Stimulated activated CD4-positive, alpha-beta T cell treated with anti-CD3 and anti-CD28 coated beads, Interleukin-2, amount 100 ng/mL, for 4 hours (primary cell): ENCODE measurements at places on chromosomes 3 and 15.

GRCh38 chr3:100836661-100837060, 127.4 kb downstream of the TFG start:
- no peak for DNase-seq

DNA sequence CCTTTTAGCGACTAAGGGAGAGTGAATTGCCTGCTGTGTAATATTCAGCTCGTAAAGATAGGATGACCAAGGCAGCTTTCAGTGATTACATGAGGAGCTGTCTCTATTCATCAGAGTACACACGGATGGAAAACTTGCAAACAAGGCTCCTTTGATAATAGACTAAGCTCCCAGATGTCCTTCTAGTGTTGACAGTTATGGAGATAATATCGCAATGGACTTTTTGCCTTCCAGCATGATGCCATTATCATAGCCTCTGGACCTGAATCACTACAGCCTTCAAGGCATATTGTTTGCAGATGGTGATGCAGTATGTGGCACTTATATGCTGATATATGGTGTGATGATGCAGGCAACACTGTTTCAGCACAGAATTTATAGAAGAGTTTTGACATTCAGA, 93.9 kb downstream of the ECT2 start:
- DNase-seq: no peak

DNA sequence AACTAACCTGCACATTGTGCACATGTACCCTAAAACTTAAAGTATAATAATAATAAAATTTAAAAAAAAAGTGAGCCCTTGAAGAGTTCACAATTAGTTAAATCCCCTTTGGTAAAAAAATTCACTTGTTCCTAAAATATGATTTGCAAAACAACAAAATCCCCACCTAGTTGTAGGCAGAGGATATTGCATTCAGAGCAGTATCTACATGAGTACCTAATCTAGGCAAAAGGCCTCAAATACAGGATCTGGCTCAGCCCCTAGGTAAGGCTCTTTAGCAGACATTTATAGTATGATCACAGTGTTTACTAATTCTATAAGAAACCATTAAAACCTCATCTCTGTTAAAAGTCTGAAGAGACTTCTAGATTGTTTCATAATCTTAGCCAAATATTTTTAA, 89.3 kb upstream of the CCDC80 start:
- no peak for DNase-seq

DNA sequence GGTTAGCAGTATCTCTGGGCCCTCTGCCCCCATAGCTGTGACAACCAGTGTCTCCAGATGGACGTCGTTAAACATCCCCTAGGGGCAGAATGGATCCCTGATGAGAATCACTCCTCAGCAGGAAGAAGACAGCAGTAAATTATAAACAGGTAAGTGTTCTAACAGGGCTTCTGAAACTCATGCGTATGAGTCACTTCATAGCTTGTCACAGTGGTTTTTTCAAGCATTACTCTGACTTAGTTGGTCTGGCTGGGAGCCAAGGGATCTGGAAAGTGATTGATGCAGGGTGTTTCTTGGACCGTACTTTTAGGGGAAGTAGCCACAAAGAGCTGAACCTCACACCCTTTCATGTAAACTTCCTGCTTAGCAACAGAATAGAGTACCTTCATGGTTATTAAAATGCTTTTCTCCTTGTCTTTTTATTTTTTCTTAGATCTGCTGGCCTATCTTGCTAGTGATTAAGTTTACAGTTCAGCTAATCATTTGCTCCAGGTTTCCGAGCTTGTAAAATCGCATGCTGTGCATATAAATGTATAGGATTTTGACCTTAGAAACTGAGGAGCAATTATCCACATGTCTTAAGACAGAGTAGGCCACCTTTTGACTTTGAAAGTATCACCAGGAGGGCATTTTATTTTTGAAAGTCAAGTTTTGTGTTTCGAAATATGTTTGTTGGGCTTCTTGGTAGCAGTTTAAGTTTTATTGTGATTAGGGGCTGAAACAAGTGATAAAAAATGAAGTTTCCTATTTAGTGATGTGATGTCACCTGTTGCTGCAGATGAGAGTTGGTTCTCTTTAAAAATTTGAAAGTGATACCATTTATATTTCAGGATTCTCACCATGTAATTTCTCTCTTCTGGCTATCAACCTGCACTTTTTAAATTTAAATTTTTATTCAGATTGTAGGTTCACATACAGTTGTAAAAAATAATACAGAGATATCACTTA, 333.9 kb downstream of the PTPRG start:
- DNase-seq: no peak

DNA sequence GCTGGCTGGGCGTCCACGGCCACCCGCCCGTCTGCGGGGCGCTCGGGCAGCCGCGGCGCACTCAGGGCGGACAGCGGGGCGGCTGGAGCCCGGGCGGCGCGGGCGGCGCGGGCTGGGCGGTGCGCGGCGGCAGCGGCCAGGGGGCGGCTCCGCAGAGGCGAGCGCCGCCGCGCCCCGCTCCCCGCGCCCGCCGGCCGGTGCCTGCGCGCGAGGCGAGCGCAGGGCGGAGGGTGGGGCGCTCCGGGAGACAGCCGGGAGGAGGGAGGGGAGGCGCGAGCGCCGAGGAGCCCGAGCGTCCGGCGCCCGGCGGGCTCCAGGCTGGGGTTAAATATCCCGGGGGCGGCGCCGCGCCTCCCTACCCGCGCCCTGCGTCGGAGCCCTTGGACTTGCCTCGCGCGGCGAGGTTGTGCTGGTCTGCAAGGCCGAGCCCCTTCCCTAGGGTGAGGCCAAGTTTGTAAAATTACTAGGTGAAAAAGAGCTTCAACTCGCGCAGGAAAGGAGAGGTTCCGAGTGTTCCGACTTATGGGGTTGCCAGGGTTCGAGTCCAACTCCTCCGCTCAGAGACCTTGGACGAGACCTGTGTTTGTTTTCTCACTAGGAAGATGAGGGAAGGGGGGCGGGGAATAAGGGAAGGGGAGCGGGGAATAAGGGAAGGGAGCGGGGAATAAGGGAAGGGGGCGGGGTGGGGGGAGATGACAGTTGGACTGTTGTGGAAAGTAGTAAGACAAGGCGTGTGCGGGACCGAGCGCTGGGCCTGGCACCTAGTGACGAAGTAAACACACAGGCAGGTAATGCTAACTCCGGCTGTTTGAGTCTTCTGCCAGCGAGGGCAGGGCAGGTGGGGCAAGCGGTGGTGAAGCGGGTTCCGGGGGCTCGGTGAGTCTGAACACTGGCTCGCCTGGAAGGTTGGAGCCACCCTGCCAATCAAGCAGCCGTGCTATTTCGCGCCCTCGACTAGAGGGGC, at the start of gene TNFAIP8L3:
Gene TNFAIP8L3, minus strand, starts transcription at position 301 of the 964 bp plus-strand sequence. CDS start 311 bp downstream, outside the sequence.
- DNase-seq: no peak

GRCh38 chr15:55237219-55238130, 40.7 kb upstream of the RSL24D1 start:
- no peak for DNase-seq
